ENCODE measurements at places on chromosomes 11 and 22. TPM values are rescaled to one million over a fixed set of nuclear protein-coding genes. Genes with fewer than 3 reads are reported as not detected.

The LARGE2 gene
- polyA plus RNA-seq, result 0.32 TPM

The CRYBB3 gene
- polyA plus RNA-seq, result 0.11 TPM

The SPDYC gene
- not detected for polyA plus RNA-seq

The FDX1 gene
- 18.7 TPM for polyA plus RNA-seq

The SMCO4 gene
- polyA plus RNA-seq, result 69.9 TPM

The RIN1 gene
- polyA plus RNA-seq, result 1.6 TPM

The RFPL2 gene
- not detected for polyA plus RNA-seq

The SULT4A1 gene
- polyA plus RNA-seq, result 0.57 TPM

The PLAAT5 gene
- polyA plus RNA-seq, result 4.2 TPM

The CBX6 gene
- 27.0 TPM for polyA plus RNA-seq

The SMIM35 gene
- polyA plus RNA-seq, result not detected

The KCNQ1OT1 gene
- polyA plus RNA-seq, result 0.41 TPM

The ABTB2 gene
- polyA plus RNA-seq, result 3.7 TPM

The TEF gene
- polyA plus RNA-seq, result 22.1 TPM

The LRRC75B gene
- 6.1 TPM for polyA plus RNA-seq

The SESN3 gene
- 3.2 TPM for polyA plus RNA-seq

The TBX10 gene
- not detected for polyA plus RNA-seq

The TH gene
- not detected for polyA plus RNA-seq

Measured in right cardiac atrium (tissue), 5 donors.